ENCODE measurements at places on chromosomes 12 and 14.
A peak's percentile ranks its signal among the peaks of the same experiment; 100 is the strongest.

DNA sequence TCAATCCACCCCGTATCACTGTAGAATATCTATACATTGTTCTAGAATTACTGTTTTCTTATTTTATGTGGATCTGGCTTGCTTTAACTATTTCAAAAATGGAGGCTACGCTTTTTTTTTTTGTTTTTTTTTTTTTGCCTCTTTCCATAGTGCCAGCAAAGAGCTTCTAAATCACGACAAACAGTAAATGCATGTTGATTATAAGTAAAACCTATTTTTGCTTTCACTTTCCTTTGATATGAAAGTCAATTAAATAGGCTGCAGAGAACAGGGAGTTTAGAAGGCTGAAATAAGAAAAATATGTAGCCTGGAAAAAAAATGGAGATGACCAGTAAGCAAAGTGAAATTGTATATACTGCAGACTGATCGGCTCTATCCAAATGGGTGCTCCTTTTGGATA is 112.3 kb upstream of the AMIGO2 start:
- DNase-seq: no peak

GRCh38 chr12:99110868-99111267 is 465.8 kb downstream of the APAF1 start:
- no peak for DNase-seq

DNA sequence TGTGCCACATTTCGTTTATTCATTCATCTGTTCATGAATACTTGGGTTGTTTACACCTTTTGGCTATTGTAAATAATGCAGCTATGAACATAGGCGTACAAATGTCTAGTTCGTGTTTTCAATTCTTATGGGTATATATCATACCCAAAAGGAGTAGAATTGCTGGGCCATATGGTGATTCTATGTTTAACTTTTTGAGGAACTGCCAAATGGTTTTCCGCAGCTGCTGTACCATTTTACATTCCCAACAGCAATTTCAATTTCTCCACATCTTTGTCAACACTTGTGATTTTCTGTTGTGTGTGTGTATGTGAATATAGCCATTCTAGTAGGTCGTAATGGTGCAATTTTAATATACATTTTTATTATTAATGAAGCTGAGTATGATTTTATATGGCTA is 326.2 kb downstream of the ETNK1 start:
- no peak for DNase-seq

DNA sequence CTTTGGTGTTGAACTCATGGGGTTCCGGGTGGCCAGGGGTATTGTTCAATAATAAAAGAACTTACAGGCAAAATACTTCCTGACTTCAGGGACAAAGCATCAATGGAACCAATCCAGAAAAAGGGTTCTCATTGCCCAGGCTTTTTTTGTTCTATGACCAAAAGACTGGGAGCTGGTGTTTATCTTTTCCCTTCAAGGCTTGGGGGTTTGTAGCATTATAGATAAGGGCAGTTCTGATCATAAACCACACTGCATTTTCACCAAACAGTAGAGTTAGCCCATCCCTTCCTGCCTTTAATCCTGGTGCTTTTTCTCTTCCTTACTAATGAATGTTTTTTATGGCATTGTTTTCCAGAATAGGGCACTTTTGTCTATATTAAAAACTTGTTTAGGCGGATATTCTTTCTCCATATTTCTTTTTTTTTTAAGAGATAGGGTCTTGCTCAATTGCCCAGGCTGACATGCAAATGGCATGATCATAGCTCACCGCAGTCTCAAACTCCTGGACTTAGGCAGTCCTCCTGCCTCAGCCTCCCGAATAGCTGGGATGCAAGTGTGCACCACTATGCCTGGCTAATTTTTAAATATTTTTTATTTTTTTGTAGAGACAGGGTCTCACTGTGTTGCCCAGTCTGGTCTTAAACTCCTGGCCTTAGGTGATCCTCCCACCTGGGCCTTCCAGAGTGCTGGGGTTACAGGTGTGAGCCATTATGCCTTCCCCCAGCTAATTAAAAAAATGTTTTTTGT is 9.7 kb downstream of the FUT8 start:
- DNase-seq: no peak

GRCh38 chr12:15629761-15630160 is 159.4 kb downstream of the EPS8 start:
- no peak for DNase-seq

DNA sequence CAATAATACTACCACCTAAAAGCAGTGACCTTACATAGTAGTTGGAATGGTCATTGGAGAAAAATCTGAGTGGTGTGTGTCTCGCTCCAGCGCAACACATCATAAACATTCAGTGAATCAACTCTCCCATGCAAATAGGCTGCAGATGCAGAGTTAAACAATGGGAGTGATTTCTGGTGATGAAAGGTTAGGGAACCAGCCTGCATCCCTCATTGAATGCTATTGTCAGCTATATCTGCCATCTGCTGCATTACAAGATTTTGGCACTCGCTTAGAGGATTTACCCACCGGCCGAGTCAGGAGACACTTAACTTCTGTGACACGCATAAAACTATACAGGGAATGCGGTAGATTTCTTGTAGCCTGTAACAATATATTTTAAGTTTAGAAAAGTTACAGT is 900.9 kb downstream of the FLRT2 start:
- no peak for DNase-seq

GRCh38 chr12:100414739-100415138 is 57.9 kb downstream of the SLC17A8 start:
- no peak for DNase-seq

- no peak for DNase-seq
Observed at GRCh38 chr14:56422221-56422620, 157.4 kb upstream of the TMEM260 start.

DNA sequence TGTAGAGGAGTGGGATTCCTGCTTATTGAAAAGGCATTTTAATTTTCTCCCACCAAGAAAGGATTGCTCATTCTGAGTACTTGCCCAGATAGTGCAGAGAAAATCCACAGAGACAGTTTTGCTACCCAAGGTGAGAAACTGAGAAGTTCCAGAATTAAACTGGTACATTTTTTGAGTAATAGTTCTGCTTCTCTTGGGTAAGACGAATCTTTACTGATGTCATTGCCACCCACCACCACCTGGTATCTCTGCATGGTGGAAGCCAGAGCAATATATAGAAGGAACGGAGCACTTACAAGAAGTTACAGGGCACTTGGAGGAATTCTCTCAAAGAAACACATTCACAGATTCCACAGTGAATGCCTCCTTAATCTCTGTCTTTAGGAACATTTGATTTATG is 20.7 kb upstream of the FRMD6 start:
- DNase-seq: no peak

DNA sequence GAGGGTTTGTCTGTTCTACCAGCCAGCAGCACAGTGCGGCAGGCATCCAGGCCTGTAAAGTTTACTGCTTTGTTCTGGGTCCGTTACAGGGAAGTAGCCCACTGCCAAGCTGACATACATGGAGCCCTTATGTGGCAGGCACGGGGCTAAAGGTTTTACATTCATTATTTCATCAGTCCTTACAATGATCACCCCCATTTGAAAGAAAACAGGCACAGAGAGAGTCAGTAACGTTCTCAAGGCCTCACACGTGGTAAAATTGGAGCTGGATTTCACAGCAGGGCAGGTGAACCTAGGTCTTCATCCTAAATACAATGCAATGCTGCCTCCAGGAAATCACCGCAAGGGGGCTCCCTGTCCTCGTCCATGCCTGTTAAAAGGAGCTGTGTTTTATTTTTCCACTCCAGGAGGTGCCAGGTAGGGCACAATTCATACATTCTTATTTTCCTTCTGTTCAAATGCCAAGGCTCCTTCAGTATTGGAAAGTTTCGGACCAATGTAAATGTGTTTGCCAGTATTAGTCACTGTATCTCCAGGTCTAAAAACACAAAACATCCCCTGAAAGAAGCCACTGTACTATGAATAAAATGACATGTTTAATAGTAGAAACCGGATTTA is 172.2 kb upstream of the GZMB start:
- DNase-seq: peak; percentile 59

GRCh38 chr14:64970041-64970440 is 2.1 kb downstream of the RAB15 start:
- no peak for DNase-seq

All from stimulated activated naive CD8-positive, alpha-beta T cell treated with anti-CD3 and anti-CD28 coated beads, Interleukin-15, Interleukin-2, amounts not matched to agents 100 U/mL and 50 U/mL, for 24 hours (primary cell).